ENCODE measurements at places on chromosomes 1 and 21.

DNA sequence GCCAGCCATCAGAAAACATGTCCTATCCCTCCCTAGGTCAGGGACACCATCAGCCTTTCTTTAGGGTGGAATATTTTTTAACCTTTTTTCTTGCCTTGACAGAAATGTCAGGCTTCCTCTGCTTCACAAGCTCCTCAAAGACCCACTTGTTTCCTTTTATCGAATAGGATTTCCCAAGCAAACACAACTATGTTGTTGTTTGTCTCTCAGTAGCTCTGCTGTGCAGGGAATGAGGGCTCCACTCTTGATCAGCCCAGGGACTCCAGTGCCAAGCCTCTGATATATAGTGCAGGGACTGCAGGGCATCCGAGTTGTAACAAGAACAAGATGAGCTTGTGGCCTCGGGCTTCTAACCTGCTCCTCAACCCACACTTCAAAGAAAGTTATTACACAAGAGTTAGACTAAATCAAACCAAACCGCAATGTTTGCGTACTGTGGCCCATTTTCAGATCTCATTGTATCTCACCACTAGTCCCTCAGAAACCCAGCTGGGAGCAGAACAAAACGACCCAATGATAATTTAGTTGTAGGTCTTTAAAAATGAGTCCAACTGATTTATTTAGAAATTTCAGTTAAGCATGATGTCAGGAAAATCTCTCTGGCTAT is 108.1 kb downstream of the ATG4C start:
- no peak for DNase-seq

GRCh38 chr1:226976978-226977642 is 37.0 kb downstream of the COQ8A start:
- no peak for DNase-seq

DNA sequence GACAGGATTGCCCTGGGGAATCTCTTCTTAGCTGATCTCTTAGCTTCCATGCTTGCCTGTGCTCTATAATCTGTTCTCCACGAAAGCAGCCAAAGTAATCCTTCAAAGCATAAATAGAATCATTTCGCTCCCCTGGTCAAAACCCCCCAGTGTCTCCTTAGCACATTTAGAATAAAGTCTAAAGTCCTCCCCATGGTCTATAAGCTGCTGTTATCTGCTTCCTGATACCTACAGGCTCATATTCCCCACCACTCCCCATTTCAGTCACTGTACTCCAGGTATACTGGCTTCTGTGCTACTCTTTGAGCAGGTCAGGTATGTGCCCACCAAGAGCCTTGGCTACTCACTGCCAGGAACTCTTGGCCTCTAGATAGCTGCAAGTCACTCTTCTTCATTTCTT is 2.9 kb downstream of the S100A12 start:
- DNase-seq = no peak

GRCh38 chr1:34532113-34532512 is 222.7 kb upstream of the GJB5 start:
- no peak for DNase-seq

- no peak for DNase-seq
Observed at GRCh38 chr1:21182181-21182731, 5.6 kb upstream of the EIF4G3 start.

DNA sequence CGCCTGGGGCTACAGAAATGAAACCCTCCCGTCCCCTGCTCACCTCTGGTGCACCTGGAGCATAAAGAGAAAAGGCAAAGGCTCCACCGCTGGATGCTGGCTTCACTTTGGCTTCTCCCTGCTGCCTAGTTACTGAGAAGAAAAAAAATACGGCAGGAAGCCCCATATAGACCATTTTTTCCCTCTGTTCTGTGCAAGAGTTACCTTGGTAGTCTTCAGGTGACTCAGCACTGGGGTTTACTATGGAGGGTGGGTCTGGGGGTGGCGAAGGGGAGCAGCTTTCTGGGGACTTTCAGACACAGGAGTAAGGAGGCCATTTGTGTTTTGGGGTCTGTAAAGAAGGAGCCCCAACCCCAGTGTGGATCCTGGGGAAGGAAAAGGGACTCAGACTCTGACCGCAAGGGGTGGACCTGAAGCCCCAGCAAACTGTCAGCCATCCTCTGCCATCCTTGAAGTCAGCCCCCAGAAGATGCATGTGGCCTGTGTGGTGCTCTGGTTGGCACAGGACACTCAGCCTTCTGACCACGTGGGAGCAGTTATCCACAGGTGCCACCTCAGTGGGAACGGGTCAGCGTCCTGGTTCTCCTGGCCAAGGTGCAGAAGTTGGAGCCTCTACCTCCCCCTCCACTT is 25.9 kb upstream of the EPS8L3 start:
- DNase-seq = no peak
